AG10803 (cell line): ENCODE measurements at places on chromosomes 12 and 14.

- peak; percentile 41 for DNase-seq
Observed at GRCh38 chr12:38886064-38886463, 19.3 kb downstream of the CPNE8 start.

DNA sequence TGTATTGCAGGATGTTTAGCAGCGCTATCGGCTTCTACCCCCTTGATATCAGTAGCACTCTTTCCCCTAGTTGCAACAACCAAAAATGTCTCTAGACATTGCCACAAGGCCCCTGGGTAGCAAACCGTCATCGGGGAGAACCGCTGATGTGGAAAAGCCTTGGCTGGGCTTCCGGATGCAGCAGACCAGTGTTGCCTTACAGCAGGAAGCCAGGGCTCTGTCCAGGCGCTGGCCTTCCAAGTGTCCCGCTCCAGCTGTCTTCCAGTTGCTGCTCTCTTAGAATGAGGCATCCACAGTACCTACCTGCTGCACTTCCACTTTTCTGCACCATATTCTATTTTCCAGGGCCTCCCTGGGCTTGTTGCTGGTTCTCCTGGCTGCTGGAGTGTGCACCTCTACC is 22.6 kb upstream of the SLC10A1 start:
- no peak for DNase-seq

- DNase-seq, result no peak
Observed at GRCh38 chr12:104547235-104547634, 90.5 kb downstream of the CHST11 start.

DNA sequence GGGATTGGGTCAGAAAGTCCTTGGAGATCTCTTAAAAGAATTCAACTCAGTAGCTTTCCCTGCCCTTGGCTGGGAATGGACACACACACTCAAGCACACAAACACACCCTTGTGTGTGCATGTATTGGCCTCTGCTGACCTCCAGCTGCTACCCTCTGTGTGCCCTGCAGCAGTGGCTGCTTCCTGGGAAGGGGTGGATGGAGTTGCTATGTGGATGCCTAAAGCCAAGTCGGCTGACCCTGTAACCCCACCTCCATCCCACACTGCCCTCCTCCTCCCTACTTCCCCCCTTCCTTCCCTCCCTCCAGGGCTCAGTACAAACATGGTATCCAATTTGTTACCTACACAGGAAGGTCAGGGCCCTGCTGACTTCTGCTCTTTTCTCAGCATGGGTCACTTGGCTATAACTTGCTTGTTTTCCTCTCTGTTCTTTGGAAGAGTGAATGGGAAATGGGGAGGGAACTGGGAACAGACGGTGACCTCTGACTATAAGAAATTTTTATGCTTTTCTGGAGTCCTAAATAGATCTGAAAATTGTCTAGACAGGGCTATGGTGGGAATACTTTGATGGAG is 351.6 kb upstream of the TBX3 start:
- DNase-seq, result no peak

DNA sequence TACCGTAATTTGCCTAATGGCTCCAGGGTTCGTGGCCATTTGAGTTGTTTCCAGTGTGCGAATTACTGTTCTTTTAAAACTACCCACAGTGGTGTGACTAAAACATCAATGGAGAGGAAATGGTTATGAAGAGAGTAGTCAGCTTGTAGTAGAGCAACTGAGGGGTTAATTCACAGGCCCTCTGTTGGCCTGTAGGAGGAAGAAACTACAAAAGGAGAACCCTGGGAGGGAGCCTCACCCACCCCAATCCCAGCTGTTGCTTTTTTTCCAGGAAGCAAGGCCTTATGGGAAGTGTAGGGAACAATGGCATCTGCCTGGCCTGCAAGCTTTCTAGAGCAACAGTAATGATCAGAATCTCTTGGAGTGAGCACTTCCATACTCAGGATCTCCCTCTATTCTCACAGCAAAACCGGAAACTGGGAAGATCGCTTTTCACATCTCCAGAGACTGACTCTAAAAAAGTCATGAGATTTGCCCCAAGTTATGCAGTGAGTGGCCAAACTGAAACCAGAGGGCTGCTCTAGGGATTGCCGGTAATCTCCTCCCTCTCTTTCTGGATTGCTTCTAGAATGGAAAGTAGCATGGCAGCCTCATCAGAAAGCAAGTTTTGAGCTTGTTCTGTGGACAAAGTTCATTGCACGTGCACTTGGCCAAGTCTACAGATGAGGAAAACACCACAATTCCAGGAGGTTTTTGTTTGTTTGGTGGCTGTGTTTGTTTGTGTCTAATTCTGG is 125.3 kb upstream of the PWP1 start:
- DNase-seq, result no peak

DNA sequence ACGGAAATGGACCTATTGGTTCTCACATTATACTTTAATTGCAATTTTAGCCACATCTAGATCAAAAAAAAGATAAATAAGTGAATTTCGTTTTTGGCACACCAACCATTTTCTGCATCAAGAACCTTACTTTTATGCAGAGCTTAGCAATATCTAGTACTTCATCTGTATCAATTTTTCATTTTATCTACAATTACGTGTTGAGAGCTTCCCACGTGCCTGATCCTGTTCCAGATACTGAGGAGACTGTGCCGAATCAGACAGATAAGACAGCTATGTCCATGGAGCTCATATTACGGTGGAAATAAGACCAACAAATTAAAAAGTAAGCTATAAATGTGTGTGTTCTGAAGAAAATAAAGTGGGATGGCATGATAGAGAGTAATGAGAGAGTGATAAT is 101.6 kb downstream of the MGAT4C start:
- no peak for DNase-seq

- DNase-seq, result peak; percentile 92
Observed at GRCh38 chr14:75884198-75884611, 97.6 kb downstream of the TGFB3 start.

- DNase-seq, result no peak
Observed at GRCh38 chr12:45687081-45688015, 42.2 kb upstream of the ARID2 start.

- DNase-seq, result peak; percentile 54
Observed at GRCh38 chr14:103522649-103523574, at the start of gene CKB. CKB (minus strand) TSS chr14:103522830; CDS start chr14:103522493, 337 bp downstream.
